Suppressor macrophage treated with lipopolysaccharide for 4 hours (primary cell): ENCODE measurements at places on chromosomes 5 and 9.

- no peak for DNase-seq
Observed at GRCh38 chr9:135213566-135213965, 126.1 kb downstream of the OLFM1 start.

DNA sequence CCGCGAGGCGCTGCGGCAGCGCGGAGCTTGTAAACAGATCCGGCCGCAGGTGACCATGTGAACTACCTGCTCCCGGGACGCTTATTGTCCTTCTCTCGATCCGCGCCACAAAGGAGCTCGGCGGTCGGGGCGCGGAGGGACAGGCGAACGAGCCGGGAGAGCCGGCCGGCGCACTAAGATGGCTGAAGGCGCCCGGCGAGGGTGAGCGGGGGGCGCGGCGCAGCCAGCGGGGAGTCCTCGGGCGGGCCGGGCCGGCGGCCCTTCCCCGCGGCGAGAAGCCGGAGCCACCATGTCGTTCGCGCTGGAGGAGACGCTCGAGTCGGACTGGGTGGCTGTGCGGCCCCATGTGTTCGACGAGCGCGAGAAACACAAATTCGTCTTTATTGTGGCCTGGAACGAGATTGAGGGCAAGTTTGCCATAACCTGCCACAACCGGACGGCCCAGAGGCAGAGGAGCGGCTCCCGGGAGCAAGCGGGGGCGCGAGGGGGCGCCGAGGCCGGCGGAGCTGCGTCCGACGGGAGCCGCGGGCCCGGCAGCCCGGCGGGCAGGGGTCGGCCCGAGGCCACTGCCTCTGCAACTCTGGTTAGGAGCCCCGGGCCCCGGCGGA, 535 bp downstream of the JMY start:
- DNase-seq, result peak; percentile 46

DNA sequence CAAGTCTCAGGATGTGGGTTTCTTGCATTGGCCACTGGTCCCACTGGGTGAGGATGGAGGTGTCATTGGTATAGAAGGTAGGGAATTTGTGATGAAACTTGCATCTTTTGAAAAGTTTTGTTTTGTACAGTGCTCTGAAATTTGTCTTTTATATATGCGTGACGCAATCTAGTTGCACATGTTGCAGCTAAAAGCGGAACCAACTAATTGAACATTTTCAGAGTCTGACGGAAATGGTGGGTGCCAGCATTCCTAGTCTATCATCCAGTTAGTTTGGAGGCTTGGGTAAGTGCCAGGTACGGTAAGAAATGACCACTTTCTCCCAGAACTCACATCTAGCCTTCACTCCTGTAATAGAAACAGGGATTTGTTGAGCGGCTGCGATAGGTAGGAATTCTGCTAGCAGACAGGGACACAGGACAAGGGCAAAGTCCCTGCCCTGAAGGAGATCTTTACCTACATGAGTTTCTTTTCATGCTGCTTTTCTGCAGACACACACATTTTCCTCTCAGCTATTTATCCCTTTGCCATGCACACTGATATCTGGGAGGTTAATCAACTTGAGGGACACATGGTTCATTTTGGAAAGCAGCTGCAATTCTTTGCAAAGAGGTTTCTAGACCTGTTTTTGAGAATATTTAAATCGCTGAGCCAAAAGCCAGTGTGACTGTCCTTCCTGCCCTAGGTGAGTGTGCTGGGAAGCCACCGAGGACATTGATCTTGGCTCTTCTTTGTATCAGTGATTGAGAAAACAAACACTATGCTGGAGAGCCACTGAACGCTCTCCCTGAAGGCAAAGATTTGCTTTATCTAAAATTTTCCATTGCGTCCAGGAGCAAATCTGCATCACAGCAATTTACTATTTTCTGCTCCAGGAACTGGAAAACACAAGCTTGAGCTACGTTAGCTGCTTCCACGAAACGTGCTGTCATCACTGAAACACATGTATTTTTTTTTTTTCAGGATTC, 89.7 kb downstream of the DAP start:
- DNase-seq, result peak; percentile 74

- no peak for DNase-seq
Observed at GRCh38 chr5:102307232-102307631, 11.1 kb upstream of the SLCO4C1 start.

DNA sequence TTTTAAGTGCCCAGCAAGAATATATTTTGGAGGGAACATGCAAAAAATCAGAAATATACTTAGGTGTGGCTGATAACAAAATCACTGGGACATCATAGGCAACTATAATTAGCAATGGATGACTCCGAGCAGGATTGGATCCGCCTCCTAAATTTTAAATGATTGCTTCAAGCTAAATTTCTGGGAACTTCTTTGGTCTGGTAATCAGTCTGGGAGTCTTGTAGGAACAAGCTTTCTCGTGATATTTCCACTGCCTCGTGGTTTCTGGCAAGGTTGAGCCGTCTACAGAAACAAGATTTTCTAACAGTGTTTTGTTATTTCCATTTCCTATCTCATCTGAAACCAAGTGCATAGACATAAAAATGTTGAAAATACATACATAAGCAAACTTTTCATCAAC, 232.6 kb downstream of the BNC2 start:
- no peak for DNase-seq

- DNase-seq, result peak; percentile 5
Observed at GRCh38 chr5:58793888-58794657, 211.2 kb downstream of the RAB3C start.

- no peak for DNase-seq
Observed at GRCh38 chr5:180178531-180179441, 30.2 kb downstream of the RASGEF1C start.

DNA sequence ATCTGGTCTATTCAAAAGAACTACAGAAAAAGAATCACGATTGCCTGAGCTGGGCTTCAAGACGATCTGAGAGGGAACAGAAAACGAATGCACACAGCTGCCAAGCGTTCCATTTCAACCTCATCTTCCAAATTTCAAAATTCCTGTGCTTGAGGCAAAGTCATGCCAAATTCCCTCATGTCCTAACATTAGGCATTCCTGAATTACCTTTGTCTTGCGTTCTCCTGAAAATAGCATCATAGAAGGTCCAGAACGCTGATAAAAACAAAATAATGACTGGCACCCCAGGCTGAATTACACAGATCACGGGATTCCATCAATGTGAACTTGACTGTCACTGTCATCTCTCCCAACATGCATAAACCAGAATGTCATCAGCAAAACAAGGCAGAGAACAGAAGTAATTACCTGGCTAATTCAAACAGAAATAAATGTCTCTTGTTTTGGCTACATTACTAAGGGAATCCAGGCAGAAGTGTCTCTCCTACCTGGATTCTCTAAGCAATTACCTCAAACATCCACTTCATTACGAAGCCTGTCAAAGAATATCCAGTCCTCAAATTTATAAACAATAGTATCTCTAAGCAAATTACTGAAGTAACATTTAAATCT, 12.0 kb upstream of the CDH6 start:
- no peak for DNase-seq
